ENCODE measurements at places on chromosomes 6 and 20. TPM values are rescaled to one million over a fixed set of nuclear protein-coding genes. Genes with fewer than 3 reads are reported as not detected.

DNA sequence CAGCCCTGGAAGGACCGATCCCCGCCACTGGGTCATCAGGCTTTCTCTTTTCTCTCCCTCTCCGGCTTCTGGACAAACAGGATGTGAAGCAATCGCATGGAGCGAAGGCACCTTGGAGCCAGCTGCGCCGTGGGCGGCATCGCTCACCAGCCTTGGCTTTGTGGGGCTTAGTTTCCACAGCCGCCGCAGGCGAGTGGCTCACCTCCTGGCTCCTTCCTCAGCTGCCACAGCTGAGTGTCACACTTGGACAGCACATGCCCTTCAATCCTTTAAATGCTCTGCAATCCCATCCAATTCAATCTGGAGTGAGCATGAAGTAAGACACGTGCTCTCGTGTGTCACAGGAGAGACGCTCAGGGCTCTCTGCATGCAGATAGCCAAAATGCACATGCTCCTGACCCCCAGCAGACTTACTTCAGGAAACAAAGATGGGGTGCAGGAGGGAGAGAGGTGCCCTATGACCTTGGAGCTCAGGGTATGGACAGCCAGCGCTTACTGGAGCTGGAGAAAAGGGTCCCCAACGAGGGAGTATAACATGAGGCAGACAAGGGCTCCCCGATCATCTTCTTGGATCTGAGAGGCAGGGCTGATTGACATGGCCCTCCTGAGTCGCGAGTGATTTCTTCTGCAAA lies 70.9 kb downstream of the BMP7 start:
- DNase-seq, result no peak

DNA sequence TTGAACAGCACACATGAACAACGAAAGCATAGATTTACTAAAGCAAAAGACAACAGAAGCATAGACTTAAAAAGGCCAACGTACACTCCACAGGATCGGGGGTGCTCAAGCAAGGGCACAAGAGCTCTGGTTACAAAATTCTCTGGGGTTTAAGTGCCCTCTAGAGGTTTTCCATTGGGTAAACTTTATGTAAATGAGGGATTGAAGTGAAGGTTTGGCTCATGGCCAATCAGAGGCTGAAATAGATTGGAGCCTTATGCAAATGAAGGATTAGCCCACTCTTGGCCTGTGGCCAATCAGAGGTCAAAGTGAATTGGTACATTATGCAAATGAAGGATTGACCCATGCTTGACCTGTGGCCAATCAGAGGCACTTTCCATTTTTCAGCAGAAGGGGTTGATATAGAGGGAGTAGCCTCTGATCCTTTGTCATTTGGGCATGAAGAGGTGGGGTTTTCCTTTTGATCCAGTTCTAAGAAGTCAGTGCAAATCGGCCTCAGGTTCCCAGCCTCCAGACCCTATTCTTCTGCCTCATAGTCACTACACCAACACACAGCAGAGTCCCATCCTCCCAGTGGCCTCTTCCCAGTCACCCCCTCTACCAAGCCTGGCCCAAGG lies 244.9 kb downstream of the THBS2 start:
- DNase-seq, result no peak

GRCh38 chr6:159113223-159113622 lies 56.0 kb upstream of the FNDC1 start:
- DNase-seq, result no peak

DNA sequence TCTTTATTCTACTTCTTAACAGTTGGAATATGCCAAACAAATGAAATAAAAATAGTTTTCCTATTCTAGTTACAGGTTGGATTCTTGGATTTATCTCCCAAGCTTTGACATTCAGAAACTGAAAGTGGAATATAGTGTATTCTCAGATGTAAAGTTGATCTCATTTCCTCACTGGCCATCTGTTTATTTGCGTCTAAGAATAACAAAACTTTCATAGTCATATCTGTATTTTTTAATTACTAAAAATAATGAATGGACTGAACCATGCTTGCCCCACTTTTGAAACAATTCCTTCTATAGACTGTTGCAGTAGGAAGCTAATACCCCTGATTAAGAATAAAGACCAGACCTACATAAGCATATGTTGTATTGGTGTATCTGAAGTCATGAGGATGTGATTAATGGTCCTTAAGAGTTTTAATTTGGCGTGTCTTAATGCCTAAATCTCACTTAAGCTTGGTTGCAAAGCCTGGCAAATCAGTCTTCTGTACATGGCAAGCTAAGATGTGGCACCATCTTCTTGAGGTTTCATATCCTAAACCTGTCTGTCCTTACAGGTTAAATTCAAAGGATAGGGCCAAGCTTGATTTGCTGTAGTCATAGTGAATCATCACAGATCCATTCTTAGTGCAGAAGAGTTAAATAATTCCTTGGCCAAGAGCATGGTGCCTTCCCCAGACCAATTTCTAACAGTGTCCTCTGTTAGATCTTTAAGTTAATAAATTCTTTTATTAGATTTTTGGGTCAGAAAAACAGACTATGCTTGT lies 58.9 kb downstream of the FOXO3 start:
- no peak for DNase-seq

DNA sequence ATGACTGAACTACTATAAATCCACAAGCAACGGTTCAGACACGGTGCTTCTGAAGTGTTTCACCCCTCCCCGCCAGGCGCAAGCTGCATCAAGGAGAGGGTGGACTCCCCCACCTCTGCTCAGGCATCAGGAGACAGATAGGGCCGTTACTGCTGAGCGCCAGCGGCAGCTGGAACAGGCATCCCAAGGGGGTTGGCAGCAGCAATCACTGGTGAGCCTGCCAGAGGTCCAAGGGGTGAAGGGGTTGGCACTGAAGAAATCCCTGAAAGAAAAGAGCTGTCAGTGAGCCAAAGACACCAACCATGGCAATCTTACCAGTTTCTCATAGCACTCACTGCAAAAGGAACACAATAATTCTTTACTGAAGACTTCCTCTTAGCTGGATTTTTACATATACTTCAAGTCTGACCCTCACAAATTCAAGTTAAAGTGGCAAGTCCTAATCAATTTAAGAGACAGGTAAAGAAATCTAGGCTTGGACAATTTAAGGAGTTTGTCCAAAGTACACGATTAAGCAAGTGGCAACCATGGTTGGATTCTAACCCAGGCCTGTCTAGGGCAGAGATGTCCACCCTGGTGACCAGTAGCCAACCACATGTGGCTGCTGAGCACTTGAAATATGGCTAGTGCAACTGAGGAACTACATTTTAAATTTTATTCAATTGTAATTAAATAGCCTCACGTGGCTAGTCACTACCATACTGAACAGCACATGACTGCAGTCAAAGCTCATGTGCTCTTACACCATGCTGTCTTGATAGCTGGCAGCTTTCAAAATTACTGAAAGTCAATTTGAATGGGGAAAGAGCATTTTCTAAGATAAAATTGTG lies 21.7 kb upstream of the TBC1D20 start:
- DNase-seq, result no peak

Gene GJA1
- 96.0 TPM for polyA plus RNA-seq

Gene CEP162
- 7.4 TPM for polyA plus RNA-seq
